Activated naive CD4-positive, alpha-beta T cell (primary cell): ENCODE measurements at places on chromosomes 4 and X.

GRCh38 chr4:844752-845232 is 18.9 kb upstream of the CPLX1 start:
- DNase-seq: no peak

DNA sequence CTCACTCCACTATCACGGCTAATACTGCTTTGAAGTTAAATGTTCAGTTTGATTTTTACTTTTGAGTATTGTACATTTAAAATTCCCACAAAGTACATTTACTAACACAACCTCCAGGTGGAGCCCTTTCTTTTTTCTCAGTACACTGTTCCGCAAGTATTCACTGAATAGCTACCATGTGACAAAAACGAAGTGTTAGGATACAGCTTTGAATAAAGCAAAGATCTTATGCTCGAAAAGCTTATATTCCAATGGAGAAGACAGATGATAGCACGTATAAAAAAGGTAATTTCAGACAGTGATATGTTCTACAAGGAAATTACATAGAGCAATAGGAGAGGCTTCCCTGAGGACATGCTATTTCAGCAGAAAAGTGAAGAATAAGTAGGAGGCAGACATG is 60.7 kb upstream of the ABCG2 start:
- no peak for DNase-seq

GRCh38 chrX:71938371-71938770 is 27.7 kb downstream of the NHSL2 start:
- no peak for DNase-seq

- DNase-seq: no peak
Observed at GRCh38 chr4:81235982-81236749, 21.1 kb upstream of the PRKG2 start.

- DNase-seq: peak; percentile 0
Observed at GRCh38 chrX:106894392-106894909, 8.7 kb downstream of the RIPPLY1 start.

DNA sequence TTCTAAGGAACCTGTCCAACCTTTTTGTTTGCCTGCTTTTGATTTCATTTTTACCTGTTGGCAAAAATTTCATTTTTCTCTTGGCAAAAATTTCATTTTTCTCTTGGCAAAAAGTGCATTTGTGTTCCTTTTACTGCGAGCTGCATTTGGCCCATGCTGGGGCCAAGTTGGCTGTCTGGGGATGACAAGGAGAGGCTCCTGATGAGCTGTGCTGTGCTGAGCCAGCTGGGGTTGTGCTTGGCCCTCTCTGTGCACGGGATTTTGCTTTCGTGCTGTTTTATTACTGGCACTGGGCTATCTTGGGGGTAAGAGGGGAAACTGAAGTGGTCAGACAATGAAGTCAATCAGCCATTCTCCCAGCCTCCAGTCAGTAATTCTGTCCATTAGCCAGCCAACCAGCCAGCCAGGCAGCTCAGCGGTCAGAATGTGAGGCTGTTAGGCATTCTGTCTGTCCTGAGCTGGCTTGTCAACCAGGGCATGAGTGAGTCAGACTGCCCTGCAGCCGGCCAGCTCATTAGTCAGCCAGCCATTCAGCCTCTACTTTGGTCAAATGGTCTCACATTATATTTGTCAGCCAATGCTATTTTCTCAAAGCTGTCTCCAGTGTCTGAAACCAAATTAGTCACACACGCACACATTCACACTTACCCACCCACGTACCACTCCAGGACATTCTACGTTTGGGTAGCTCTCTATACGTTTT is 56.9 kb upstream of the PRPS1 start:
- DNase-seq: no peak

DNA sequence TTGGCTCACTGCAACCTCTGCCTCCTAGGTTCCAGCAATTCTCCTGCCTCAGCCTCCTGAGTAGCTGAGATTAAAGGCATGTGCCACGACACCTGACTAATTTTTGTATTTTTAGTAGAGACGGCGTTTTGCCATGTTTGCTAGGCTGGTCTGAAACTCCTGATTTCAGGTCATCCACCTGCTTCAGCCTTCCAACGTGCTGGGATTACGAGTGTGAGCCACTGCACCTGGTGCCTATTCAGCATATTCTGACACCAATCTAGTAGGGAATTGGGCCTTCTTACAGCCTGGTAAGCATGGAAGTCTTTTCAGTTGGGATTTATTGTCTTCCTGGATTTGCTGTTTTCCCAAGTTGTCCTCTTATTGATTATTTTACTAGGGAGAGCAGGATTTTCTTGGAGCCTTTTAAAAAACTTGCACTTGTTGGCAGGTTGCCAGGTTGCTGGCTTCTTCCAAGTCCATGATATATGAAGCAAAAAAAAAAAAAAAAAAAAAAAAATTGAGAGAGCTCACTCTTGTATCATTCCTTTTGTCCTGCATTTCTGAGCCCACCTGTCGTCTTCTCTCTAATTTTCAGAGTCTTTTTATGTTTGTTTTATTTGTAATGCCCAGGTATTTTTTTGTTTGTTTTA is 43.7 kb downstream of the TMPRSS11E start:
- no peak for DNase-seq

DNA sequence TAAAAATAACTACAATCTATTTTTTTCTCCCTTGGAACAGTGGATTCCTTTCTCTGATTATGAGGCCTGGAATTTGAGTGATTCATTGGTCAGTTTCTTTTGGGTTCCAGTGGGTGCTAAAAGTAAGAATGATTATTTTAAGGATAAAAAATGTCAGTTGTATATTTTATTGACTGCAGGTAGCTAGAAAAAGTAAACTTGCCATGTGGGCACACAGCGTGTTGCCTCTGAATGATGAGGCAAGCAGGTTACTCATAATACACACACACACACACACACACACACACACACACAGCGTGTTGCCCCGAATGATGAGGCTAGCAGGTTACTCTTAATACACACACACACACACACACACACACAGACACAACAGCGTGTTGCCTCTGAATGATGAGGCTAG is 13.8 kb downstream of the GALNT7 start:
- no peak for DNase-seq

DNA sequence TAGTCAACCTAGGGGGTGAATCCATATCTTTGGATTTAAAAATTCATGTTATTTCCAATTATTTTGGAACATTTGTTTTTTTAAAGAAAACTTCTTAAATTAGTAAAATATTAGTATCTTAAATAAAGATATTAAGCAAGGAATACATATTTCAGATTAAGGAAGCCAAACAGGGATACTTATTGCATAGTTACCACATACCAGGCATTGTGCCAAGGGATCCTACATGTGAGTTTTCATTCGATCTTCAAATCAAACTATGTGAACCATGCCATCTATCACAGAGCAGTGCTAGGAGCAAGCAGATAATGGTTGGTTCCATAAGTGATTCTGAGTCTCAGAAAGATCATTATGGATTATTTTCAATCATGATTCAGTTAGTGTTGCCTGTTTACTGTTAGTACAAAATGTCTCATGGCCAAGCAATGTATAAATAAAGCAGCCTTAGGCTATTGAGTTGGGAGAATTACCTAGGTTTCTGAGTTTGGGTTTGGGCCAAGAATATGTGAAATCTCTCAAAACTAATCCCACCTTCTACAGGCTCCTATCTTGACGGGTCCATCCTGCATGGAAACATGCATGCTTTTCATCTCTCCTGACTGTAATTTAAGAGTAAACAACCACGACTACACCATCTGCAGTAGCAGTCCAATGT is 176.7 kb downstream of the NPFFR2 start:
- no peak for DNase-seq

DNA sequence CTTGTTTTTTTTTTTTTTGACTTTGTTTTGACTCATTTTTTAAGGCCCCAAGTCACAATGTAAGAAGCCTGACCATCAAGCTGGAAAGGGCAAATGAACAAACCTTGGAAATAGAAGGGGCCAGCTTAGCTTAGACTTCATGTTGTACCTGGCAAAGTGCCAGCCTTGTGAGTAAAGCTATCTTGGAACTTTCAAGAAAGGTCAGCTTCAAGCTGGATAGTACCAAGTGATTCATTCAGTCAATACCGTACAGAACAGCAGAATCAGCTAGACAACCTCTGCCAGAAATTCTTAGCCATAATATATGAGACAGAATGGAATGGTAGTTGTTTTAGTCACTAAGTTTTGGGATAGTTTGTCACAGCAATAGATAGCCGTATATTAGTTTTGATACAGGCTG is 1492.2 kb upstream of the TENM3 start:
- DNase-seq: no peak

DNA sequence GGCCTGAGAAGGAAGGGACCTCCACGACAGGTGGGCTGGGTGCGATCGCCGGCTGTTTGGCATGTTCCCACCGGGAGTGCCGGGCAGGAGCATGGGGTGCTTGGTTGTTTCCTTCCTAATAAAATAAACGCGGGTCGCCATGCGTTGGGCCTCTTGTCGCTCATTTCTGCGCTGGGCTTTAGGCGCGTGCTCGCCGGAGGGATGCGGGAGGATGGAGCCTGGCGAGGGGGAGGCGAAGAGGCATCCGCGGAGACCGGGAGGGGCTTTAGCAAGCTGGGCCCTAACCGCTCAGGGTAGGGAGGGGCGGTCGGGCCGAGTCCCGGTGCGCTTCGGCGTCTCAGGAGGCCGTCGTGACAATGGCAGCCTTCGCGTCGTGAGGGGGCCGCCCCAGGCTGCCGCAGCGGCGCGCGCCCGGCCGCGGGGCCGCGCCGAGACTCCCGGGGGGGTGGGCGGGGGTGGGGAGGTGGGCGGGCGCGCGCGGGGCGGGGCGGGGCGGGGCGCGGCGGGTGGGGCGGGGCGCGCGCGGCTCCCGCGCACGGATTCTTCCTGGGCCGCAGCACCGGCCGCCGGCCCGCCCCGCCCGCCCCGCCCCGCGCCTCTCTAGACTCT is 476 bp upstream of the GDI1 start:
- DNase-seq: no peak

DNA sequence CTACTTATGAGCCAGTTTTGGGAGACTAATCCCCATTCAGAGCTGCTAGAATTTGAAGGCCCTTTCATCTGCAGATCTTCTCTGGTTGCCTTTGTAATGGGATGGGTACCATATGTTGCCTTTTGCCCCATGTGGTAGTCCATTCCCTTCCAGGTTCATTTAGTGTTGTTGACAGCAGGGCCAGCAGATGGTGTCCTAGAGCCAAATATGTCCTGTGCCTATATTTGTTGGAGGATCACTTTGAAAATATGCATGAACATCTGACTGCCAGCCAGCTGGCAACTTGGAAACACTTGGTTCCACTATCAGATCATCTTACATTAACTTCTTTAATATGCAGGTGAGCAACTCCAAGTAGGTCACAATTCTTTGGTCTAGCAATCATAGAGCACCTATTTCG is 30.4 kb downstream of the CFAP299 start:
- peak; percentile 1 for DNase-seq

GRCh38 chrX:132227383-132228112 is 8.3 kb upstream of the RAP2C start:
- DNase-seq: no peak

DNA sequence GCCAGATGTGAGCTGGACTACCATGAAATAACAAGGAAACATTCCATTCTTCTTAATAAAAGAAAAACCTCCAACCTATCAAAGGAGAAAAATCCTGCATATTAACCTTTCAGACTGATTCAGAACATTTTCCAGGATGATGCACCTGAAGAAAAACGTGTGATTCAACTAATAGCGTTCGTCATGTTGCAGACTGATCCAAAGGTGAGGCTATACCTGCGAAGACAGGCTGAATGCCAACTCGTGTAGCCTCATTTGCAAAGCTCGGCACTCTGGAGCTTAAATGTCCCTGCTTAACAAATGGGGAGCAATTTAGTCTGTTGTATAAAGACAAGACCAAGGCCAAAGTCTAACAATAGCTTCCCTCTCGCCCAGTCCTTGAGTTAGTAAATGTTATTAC is 172.0 kb upstream of the NOCT start:
- DNase-seq: no peak

DNA sequence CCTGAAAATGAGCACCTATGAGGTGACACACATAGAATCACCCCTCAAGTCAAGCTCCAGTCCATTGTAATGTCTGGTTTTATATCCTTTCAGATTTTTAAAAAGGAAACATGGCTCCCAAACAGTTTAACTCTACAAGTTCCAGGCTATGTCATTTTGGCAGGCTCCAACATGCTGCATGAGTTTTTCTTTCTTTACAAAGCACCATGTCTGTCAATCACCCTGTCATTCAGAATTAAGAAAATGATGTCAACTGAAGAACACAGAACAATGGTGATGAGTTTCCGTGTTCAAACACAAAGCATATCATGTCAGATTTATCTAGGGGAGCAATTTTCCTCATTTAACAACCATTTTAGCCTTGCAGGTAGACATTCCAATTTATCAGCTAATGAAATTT is 106.5 kb downstream of the AMMECR1 start:
- no peak for DNase-seq

DNA sequence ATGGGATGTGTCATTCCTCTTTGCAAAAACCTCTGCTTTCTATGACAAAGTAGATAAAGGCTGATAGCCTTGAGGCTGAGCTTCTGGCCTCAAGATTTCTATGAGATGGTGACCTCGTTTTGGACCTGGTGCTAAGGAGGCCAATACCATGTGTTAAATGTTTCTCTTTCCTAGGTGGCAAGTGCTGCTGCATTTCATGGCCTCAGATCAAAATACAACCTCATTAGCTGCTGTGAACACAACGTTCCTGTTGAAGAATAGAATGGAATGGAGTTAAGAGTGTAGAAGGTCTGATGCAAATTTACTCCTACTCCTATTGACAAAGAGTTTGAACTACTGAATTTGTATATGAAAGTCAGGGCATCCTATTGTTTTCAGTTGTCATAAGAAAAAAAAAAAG is 112.0 kb downstream of the C4orf51 start:
- DNase-seq: no peak

- DNase-seq: no peak
Observed at GRCh38 chr4:48538358-48538757, 48.3 kb downstream of the ZAR1 start.

- DNase-seq: no peak
Observed at GRCh38 chrX:143206966-143207365, 181.2 kb downstream of the SPANXN4 start.

DNA sequence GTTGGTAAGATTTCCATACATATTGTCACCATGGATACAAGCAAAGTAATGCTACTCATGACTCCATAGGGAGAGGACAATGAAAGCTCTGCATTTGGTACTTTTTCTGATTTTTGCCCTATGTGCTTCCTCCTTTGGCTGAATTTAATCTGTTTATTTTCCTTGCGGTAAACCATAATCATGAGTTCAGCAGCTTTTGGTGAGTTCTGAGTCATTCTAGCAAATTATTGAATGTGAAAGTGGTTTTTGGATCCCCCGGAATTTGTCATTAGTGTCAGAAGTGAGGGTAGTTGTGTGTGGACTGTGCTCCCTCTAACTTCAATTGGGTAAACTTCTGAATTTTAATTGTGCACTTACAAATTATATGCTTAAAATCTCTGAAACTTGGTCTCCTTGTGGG is 170.3 kb downstream of the MOSPD2 start:
- no peak for DNase-seq
